ENCODE measurements at places on chromosomes 3 and 15.

DNA sequence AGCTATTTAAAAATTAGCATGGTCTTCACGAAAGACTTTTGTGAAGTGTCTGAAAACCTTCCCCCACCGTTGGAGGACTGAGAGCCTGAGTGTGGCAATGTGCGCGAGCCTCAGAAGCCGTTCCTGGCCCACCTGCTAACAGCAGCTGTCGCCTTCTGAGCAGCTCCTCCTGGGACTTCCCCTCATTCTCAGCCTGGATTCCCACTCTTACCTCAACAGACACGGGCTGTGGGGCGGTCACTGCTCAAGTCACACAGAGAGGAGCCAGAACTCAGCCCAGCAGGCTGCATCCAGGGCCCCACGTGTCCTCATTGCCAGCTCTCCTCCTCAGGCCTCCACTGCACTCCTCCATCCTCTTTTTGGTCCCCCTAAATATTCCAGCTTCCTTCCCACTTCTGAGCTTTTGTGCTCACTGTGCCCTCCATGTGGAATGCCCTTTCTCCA is 7.8 kb downstream of the DNASE1L3 start:
- DNase-seq = no peak

GRCh38 chr15:25933456-25934158 is 70.5 kb upstream of the ATP10A start:
- peak; percentile 79 for DNase-seq

- DNase-seq = no peak
Observed at GRCh38 chr3:103295974-103296570, 861.3 kb downstream of the ZPLD1 start.

DNA sequence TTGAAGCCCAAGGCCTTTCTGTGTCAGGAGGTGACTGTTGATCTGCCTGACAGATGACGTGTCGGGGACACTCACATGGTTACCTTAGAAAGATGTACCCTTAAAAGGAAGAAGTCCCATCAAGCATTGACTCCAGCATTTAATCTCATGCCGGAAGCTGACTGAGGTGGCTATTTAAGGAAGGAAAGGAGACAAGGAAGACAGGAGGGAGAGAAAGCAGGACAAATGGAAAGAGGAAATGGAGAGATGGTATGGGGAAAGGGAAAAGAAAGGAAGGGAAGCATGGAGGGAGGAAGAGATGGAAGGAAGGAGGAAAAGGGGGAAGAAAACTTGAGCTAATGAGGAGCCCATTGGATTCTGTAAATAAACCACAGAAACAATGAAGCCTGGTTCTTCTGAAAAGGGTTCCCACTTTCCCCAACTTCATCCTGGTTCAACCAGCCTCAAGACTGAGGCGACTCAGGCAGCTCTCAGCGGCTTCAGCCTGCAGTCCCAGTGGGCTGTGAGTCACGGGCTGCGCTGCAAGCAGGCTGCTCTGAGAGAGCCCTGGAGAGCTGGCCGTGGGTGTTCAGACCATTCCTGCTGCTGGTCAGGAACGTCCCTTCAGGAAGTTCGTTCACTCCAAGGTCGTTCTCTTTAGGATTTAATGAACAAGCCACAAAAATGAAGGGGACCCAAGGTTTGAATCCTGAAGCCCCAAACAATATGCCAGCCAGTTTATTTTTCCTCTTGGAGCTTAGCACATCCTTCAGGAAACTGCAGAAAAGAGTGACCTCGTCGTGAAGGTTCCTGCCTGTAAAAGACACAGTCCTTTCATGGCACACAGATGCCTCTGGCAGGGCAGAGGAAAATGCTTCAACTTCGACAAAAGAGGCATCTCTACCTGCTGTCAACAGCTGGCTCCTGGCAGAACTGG is 69.6 kb upstream of the THBS1 start:
- no peak for DNase-seq

GRCh38 chr15:63200464-63201249 is 11.3 kb downstream of the RAB8B start:
- no peak for DNase-seq

DNA sequence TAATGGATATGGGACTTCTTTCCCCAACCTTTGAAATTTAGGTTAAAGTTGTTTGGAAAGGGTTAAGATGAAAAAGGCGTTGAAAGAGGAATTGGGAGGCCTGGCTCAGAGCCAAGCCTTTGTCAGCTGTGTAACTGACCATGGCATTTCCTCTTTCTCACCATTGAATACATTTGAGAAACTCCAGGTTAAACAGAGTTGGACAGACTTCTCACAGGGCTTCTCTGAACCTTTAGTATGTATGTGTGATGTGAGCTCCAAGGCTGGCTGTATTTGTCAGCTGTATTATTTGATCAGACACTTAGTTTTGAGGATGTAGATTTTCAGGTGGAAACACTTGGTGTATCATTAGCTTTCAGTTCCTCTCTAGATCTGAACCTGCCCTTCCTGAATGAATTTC is 136.4 kb upstream of the GOLGA6L4 start:
- no peak for DNase-seq

GRCh38 chr15:26037369-26037768 is 174.2 kb upstream of the ATP10A start:
- DNase-seq = no peak

DNA sequence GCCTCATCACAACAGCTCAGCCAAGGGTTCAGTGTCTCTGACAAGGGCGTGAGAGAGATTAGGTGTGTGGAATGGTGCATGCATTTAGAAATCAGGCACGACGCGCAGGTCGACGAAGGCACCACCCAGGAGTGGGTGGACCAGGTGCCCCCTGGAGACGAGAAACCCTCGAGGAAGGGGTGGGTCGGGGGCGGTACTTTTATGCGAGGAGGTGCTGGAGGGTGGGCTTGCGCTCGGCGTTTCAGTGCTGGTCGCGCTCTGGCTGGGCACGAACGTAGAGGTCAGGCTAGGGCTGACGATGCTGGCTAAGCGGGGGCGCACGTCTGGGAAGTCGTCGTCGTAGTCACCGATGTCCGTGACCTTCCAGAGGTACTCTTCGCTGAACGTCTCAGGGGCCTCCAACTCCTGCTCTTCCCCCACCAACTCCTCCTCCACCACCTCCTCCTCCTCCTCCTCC is 393 bp downstream of the ERICH6 start:
- no peak for DNase-seq

DNA sequence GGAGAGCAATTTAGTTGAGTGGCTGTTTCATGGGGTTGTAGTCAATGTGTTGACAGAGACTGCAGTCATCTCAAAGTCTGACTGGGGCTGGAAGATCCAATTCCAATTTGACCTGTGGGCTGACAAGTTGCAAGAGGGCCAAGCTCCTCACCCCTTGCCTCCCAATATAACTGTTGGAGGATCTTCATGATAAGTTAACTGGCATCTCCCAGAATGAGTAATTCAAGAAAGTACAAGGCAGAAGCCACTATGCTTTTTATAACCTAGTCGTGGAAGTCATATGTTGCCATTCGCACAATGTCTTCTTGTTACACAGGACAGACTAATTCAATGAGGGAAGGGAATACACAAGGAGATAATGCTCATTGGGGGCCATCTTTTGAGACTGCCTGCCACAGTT is 29.1 kb downstream of the GPR15 start:
- no peak for DNase-seq
